ENCODE measurements at places on chromosomes 16 and 17.
A peak's percentile ranks its signal among the peaks of the same experiment; 100 is the strongest.

GRCh38 chr16:5042574-5043171 lies 8.9 kb upstream of the NAGPA start:
- no peak for DNase-seq

- DNase-seq, result peak; percentile 40
Observed at GRCh38 chr16:30984669-30985400, at the start of gene HSD3B7. HSD3B7 (plus strand) TSS chr16:30985207; CDS start chr16:30985659, 452 bp downstream.

DNA sequence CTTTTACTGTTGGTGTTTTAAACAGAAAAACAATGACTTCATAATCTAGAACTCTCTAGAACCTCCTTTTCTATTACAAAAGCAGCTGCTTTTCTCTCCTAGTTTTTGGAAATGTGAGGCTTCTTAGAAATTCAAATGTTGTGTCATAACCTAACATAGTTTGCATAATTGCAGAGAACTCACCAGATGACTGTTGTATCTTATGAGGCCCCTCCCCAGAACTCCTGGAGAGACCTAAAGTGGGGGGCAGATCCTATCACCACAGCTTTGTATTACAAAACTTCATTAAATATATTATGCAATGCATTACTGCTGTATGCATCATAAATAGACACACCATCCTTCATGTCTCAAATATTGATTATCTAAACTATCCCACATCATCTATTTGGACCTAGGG lies 538.7 kb upstream of the HSBP1 start:
- peak; percentile 62 for DNase-seq

DNA sequence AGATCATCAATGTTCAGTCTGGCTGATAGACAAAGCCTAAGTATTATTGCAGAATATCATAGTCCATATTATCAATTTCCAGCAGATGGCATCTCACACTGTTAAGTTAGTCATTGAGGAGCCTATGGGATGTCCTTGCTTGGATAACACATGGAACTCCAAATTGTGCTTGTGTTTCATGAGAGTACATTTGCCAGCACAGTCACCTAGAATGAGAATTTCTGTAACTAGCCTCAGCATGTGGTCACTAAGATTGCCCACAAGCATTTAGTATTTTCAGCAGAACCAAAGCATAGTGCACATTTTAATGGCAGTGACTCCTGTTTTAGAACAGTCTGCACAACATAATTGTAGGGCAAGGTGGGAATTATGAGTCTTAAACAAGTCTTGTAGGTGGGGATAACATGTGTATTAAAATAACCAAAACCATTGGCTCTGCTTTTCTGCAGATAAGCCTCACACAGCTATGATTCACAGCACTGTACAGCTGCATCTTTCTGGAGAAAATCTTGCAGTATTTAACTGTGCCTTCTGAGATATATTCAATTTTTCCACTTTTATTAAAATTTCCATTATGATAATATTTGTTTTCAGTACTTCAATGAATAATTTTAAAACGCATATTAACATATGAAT lies 882.8 kb upstream of the SOX9 start:
- peak; percentile 59 for DNase-seq

DNA sequence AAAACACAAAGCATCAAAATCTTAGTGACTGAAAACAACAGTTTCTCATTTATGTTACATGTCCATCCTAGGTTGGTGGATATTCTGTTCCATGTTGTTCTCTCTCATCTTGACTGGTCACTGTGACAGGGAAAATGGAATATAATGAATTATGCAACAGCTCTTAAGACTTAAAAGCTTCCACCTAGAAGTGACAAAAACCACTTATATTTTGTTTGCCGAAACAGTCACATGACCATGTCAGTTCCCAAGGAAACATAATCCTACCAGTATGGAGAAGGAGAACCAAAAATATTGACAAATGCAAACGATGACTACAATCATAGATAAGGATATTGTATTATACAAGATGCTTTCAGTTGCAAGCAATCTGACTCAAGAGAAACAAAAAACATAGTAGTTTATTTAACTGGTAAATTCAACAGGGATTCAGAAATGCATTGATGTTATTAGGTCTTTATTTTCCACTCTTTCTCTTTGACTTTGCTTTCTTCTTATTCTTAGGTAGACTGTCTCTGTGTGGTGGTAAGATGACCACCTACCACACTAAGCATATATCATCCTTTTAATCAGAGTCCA lies 103.8 kb downstream of the SSH2 start:
- DNase-seq, result peak; percentile 18

Measured in NCI-H526 treated with DMSO at 0.1 percent for 48 hours (cell line).